Activated T-cell treated with anti-CD3 and anti-CD28 coated beads for 1 hour (primary cell): ENCODE measurements at places on chromosomes 3 and 15.
A peak's percentile ranks its signal among the peaks of the same experiment; 100 is the strongest.

GRCh38 chr3:9251055-9251786, 1.8 kb upstream of the SRGAP3 start:
- DNase-seq = no peak

- no peak for DNase-seq
These were observed 109.2 kb downstream of the APBA2 start for GRCh38 chr15:28994831-28995596.

DNA sequence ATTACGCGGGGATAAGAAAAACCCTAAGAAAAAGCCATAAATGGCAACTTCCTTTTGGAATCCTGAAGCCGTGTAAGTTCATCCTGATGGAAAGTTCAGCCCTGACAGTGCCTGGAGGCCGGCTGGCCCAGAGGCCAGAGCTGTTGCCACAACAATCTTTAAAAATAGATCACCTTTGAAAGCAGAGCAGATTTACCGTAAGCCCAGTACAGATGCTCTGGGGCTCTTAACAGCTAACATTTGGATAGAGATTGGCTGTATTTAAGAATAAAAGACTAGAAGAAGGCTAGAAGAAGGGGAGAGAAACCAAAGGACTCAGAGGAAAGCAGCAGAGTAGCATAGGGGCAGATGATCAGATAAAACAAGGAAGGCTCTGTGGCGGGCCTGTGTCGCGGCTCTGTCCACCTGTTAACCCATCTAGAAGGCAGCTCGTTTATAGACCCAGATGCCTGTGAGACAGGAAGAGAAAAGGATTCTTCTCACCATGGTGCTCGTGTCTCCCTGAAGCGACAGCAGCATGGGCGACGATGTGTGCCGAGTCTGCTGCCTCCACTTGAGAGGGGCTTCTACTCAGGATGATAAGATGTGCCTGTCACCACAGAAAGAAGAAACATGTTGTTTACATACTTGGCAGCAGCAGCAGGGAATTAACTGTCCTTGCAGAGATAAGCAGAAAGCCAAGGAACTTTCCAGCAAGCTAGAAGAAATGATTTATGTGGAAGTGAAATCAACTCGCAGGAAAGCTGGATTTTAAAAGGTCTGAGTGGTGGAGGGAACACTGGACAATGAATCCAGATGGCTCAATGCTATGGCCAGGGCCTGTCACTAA, 69.9 kb downstream of the SYNM start:
- no peak for DNase-seq

- DNase-seq = no peak
These were observed 290.8 kb downstream of the MCTP2 start for GRCh38 chr15:94522125-94522524.

DNA sequence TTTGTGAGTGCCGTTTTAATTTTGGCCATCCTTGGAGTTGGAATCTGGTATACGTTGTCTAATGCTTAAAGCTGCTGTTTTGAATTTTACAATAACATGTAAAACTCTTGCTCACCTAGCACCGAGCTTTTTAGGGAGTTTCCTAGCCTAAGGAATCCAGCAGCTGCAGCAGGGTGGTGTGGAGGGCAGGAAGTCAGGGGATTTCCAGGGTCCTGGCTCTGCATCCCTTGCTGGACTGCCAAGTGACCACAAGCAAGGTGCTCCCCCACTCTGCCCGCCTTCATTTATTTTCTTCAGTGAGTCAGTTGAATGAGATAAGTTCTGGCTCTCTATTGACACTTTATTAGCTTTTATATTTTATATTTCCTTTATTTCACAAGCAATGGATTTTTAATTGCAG, 113.7 kb downstream of the ATG7 start:
- no peak for DNase-seq

GRCh38 chr3:53040351-53040820, 5.5 kb downstream of the SFMBT1 start:
- DNase-seq = no peak

GRCh38 chr15:51692154-51692553, 10.9 kb downstream of the SCG3 start:
- no peak for DNase-seq

- DNase-seq = no peak
These were observed 53.4 kb upstream of the XRN1 start for GRCh38 chr3:142501004-142501926.

GRCh38 chr15:55327387-55327786, 8.4 kb downstream of the PIGB start:
- no peak for DNase-seq

DNA sequence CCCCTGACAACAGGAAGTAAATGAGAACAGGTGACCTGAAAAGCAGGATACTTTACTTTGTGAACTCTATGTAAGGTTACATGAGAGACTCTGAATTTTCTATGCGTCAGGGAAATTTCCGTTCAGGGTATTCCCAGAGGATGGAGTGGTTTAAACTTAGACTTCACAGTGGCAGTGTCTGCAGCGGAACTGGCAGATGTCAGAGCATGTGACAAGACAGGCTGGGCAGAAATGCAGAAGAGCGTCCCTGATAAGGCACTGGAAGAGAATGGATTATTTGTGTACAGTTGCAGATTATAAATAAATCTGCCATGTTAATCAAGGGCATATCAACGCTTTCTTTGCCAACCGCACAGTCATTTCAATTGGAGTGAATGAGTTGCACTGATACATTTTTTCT, 598.4 kb upstream of the ZNF717 start:
- no peak for DNase-seq

DNA sequence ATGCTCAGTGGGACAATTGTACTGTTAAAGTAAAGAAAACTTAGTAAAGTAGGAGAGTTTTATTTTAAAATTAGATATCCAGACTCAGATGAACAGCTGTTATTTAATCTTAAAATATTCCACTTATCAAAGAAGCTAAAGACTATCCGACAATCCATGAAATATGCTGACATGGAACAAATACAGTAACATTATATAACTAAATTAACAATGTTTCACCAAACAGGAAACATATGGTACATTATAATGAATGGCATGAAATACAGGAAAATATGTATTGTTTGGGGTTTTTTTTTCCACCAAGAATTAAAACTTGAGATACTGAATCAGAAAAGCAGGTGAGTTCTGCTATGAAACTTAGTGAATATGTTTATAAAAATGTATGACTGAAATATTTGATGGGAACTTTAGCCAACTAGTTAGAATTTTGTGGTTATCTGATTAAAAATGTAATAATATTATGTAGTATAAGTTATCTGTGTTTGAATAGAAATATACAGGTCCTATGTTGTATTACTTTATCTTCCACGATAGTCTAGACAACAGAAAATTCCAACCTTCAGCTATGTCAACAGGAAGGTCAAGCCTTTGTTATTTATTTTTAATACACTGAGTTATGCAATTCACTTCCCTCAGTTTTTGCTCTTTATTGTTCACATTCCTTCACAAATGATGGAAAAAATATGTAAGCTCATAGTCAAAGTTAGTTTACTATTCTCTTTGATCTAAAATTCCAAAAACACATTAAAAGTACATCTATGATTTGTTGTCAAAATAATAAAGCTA, 72.7 kb downstream of the UACA start:
- no peak for DNase-seq

DNA sequence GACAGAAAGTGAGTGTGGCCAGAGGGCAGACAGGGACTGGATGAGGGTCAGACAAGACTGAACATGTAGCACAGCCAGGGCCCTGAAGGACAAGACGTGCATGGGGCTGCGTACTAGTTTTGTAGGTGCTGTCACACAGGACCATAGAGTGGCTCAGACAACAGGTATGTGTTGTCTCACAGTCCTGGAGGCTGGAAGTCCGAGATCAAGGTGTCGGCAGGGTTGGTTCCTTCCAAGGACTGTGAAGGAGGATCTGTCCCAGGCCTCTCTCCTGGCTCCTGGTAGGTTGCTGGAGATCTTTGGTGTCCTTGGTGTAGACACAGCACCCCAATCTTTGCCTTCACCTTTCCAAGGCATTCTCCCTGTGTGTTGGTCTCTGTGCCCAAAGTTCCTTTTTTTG, 136.4 kb downstream of the SRGAP3 start:
- DNase-seq = no peak

DNA sequence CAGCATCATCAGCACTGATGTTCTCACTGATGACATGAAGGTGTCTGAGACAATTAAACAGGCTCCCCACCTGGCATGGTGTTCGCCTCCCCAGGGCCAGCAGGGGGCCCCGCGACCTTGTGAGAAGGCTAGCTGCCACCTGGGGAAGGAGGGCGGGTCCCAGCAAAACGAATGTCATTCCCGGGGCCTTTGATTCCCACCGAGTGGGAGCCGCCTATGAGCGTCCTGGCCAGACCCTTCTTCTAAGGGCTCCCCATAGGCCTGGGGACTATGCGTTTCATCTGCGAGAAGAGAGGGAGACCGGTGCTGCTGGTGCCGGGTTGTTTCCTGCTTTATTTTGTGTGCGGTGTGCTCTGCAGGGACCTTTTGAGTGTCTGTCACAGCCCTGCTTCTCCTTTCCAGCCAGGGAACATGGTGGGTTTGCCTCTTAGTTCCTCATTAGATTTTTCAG, 20.5 kb upstream of the MINDY4B start:
- DNase-seq = peak; percentile 31

GRCh38 chr3:121803771-121804320, 31.0 kb downstream of the IQCB1 start:
- no peak for DNase-seq

DNA sequence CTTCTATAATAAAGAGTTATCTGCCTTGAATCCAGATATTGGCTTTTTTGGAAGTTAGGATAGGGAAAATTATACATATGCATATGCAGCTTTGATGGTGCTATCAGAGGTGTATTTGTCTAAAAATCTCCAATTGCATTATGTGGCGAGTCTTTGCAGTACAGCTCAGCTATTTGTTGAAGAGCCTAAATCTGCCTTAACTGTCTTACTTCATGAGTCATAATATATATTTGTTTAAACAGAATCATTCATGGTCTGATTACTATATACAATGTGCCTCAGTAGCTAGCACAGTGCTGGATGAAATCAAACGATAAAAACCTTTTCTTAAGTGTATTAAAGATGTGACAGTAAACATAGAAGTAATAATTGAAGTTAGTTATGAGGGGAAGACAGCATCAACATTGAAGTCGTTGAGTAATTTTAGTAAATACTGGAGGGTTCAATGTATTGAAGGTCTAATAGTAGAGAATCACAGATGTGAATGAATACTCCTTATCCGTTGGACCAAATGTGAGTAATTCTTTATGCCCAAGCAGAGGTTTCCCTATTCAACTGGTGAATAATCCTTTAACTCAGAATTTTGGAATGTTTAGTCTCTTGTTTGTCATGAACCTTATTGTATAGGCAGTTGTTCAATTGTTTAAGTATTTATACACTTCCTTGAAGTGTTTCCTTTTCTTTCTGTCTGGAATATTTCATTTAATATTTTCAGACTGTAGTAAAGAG, 74.8 kb upstream of the NAALADL2 start:
- no peak for DNase-seq

DNA sequence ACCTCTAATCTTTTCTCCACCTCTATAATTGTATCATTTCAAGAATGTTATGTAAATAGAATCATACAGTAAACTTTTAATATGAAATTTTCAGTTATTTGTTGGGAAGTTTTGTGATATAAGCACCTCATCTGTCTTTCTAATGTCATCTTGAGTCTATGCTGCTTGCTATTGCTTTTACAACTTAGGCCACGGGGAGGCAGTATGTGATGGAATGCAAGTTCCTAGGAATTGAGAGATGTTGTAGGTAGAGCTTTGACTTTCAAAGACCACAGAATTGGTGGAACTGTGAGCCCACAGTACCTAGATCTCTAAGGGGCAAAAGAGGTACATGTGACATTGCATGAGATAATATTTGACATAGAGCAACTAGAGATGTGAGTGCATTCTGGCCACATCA, 328.3 kb downstream of the MFSD1 start:
- DNase-seq = no peak

- no peak for DNase-seq
These were observed 20.3 kb upstream of the ALAS1 start for GRCh38 chr3:52177701-52178042.

- DNase-seq = no peak
These were observed 11.9 kb upstream of the LRTM1 start for GRCh38 chr3:54939557-54940300.

DNA sequence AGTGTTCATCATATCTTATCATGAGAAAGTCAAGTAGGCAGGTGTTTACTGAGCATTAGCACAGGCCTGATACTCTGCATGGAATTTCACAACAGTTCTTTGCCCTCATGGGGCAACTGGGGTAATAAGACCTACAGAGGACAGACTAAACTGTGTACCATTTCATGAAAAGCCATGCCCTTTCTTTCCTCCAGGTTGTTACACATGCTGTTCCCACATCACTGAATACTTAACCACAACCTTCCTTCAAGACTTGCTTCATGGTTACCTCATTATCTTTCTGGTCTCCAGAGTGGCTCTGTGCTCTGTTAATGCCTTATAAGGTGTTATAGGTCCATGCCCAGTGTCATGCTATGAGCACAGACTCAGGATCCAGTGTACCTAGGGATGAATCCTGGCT, 28.2 kb upstream of the RSL24D1 start:
- no peak for DNase-seq

- no peak for DNase-seq
These were observed 174.5 kb downstream of the FNDC3B start for GRCh38 chr3:172213904-172214303.
